Left cardiac atrium (tissue), 4 donors: ENCODE measurements at places on chromosomes 7 and 10.

DNA sequence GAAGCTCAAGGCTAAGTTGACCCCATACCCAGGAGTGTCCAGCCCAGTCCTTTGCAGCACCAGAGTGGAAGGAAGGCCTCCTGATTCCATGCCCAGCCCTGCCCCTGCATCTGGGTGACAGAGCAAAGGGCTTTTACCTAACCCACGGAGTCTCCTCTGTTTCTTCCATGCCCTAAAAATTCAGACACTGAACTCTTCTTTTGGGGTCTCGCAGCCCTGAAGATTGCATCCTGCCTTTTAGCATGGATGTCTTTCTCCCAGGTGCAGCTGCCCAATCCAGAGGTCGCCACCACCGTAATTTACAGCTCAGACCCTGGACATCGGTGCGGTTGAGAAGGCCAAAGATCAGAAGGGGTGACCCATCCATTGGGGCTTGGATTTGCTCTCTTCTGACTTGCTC, 50.8 kb downstream of the CXCL12 start:
- DNase-seq, result no peak

DNA sequence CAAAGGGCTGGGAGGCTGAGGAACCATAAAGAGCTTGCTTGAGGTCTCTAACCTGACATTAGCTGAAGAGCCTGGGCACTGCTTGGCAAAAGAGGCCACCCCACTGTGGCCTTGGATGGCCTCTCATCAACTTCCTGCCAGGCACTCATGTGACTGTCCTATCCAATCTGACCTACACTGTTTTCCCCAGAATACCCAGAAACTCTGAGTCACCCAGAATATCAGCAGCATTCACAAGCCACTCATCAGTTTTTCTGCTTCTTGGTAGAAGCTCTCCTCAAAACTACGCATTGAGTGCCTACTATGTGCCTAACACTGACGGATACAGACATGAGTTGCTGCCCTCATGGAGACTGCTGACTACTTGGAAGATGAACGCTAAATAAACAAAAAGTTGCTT, 4.1 kb upstream of the NT5C2 start:
- peak; percentile 60 for DNase-seq

GRCh38 chr10:102732661-102733060, 11.1 kb upstream of the WBP1L start:
- DNase-seq, result no peak

DNA sequence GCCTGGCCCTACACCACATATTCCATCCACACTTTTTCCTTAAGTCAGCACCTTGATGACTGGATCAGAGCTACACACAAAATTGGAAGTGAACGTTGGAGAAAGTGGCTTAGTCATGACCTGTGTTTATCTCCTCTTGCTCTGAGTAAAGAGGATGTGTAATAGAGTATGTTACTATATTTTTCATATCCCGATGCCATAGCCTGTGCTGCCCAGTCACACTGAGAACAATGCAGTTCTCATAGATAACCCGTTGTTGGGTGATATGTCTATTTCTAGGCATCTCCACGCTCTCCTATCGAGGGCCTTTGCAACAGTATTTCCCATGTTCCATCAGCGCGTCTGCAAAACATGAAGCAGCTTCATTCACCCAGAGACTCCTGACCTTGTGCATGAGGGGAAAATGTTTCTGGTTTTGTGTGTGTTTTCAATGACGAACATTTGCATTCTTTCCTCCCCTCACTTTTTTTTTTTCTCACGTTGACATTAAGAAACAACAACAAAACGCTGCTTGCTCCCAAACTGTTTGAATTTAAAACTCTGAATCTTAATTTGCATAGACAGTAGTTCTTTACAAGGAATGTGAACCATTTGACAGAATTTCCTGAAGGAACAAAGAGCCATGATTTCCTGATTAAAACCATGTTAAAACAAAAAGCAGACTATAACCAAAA, 43.4 kb downstream of the GRK5 start:
- no peak for DNase-seq

GRCh38 chr7:9189703-9190102, 756.3 kb downstream of the NXPH1 start:
- DNase-seq, result no peak

- DNase-seq, result peak; percentile 43
Measured at GRCh38 chr10:70232155-70232858, 922 bp downstream of the PPA1 start.

- DNase-seq, result no peak
Measured at GRCh38 chr7:134910968-134911367, 75.3 kb upstream of the AGBL3 start.

GRCh38 chr7:127683776-127684681, 32.0 kb downstream of the SND1 start:
- DNase-seq, result no peak

- no peak for DNase-seq
Measured at GRCh38 chr7:130879191-130879590, 145.2 kb upstream of the KLF14 start.

GRCh38 chr7:31058122-31058521, 6.0 kb downstream of the ADCYAP1R1 start:
- DNase-seq, result no peak

GRCh38 chr7:37336259-37336658, 112.4 kb downstream of the ELMO1 start:
- no peak for DNase-seq

GRCh38 chr10:44567471-44567870, 182.6 kb upstream of the CXCL12 start:
- DNase-seq, result no peak

- DNase-seq, result no peak
Measured at GRCh38 chr10:98169379-98169778, 34.9 kb downstream of the R3HCC1L start.

DNA sequence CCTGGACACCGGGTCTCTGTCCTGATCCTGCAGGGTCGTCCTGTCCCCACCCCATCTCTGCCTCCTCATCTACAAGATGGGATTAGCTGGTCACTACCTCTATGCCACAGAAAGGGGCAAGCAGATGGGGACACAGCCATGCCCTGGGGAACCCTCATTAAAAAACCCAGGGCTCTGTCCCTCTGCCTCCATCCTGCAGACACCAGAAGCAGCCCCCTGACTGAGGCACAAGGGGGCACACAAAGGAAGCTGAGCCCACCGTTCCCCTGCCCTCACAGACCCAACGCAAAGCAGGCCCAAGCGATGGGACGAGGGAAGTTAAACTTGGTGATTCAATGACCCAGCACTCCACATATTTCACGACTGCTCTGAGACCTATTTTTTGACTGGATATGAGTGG, 142.4 kb downstream of the TCERG1L start:
- no peak for DNase-seq

DNA sequence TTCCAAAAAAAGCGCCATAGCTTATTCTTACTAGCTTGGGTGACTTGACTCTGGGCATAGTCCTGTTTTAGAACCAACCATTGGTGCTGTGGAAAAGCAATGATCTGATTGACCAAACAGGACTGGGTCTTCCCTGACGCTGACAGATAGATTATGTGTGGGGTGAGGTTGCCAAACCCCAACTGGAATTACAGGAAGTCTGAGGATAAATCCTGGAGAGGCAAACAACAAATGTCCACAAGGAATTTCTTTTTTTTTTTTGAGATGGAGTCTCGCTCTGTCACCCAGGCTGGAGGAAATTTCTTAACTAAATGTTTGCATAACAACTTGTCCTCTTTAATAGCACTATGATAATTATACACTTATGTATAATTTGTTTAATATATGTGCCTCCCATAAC, 19.2 kb downstream of the GCC1 start:
- no peak for DNase-seq

GRCh38 chr7:122622682-122623081, 76.2 kb downstream of the RNF133 start:
- no peak for DNase-seq

GRCh38 chr7:78018641-78019446, 220.3 kb downstream of the PHTF2 start:
- peak; percentile 54 for DNase-seq

DNA sequence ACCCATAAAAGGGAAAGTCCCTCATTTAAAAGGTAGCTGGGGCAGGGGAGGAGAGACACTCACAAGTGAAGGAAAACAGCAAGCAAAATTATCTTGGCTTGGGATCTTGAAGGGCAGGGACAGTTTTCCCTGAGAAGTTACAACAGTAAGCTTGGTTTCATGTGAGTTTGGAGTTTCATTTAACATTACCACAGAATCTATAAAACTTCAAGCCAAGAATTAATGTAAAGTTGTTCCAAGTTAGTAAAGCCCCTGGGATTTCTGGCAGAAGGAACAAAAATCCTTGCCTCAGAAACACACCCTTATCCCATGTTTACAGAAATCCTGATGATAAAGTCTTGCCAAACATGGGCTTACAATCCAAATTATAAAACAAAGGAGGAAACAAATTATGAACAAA, 19.2 kb downstream of the CRPPA start:
- DNase-seq, result no peak

DNA sequence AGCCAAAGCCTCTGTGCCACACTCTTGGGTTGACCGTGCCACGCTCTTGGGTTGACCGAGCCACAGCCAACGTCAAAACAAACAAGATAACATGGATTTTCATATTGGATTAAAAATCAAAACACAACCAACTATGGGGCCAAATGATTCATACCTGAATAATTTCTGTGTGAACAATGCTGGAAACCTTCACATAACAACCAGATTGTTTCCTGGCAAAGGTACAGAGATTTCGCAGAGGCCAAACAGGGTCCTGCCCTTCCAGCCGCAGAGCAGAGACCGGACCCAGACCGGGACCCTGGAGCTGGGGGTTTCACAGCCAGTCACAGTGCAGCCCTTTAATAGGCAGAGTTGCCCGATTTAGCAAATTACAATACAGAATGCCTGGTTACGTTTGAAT, 40.5 kb downstream of the ITIH5 start:
- no peak for DNase-seq

- DNase-seq, result no peak
Measured at GRCh38 chr10:76882245-76882644, 755.4 kb downstream of the KCNMA1 start.

DNA sequence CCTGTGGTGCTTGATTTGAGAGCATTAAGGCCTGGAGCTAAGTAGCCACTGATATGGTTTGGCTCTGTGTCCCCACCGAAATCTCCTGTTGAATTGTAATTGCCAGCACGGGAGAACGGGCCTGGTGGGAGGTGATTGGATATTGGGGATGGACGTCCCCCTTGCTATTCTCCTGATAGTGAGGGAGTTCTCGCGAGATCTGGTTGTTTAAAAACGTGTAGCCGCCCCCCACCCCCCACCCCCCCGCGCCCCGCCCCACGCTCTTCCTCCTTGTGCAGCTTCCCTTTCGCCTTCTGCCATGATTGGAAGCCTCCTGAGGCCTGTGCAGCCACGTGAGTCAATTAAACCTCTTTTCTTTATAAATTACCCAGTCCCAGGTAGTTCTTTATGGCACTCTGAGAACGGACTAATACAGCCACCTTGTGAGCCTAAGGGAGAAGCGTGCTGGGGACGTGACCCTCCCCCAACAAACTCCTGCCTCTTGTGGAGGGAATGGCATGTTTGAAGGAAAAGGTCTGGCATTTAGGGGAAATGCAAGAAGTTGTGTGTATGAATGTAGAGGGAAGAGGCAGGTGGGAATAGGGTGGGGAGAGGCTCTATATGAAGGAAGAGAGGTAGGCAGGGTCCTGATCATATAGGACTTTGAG, 118.0 kb upstream of the KMT2C start:
- DNase-seq, result no peak

DNA sequence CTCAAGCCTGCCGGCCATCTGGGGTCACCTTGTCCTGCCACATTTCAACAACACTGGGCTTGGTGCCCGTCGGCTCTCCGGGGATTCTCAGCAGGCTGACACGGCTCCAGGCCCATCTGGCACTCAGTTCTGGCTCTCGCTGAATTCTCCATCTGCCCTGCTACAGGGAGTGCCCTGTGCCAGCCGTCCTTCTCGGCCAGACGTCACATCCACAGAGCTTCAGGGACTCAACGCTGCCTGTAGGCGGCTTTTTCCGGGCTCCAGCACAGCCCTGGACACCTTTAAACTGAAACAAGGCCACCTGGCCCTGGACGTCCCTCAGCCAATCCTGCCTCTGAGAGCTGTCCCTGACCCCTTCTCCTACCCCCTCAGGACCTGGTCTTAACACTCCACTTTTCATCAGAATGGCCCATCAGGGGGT, 43.0 kb downstream of the TMEM130 start:
- DNase-seq, result peak; percentile 86

DNA sequence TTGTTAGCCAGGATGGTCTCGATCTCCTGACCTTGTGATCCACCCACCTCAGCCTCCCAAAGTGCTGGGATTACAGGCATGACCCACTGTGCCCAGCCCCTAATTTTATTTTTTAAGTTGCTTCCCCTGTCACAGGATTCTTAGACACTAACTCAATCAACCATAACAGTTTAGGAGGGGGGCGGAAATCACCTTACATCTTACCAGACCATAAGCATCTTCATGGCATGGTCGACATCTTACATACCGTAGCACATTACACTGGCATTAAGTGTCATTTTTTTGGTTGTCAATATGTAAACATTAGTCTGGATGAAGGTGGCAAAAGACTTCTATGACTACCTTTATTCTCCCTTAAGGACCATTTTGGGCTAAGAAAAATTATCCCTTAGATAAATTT, 95.6 kb downstream of the TRIM24 start:
- DNase-seq, result no peak

DNA sequence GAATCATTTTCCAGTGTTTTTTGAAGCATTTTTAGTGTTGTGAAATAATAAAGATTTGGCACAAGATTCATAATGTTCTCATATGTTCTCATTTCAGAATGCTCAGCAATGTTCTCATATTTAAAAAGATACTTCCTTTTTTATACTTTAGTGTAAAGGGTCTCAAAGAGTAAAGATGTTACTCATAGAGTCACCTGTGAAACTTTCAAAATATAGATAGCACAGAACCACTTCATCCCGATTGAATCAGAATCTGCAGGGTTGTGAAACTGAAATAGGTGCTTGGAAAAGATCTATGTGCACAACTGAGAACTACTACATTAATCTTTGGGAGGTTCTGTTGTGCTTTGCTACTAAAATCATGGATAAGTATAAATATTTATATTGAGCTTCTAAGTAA, 144.7 kb downstream of the MDFIC start:
- no peak for DNase-seq

- DNase-seq, result no peak
Measured at GRCh38 chr7:81990395-81990794, 220.5 kb upstream of the HGF start.

- peak; percentile 55 for DNase-seq
Measured at GRCh38 chr7:101814081-101814990, 3.1 kb upstream of the CUX1 start.

DNA sequence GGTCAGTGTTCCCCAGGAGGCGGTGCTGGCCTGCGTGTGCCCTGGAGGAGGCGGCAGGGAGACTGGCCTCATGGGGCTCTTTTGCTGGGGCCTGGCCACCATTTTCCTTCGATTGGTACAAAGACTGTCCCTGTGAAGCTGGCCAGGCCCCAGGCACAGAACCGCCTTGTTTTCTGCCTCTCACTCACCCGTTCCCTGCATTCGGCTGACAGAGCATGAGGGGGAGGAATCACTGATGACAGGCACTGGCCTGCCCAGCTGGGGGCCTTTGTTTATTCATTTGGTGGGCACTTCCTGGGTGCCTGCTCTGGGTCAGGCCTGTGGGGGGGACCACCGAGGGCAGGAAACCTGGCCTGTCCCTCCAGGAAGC, 139.2 kb downstream of the FAM53B start:
- DNase-seq, result no peak

GRCh38 chr7:17371671-17372524, 73.4 kb downstream of the AHR start:
- DNase-seq, result no peak
